ENCODE measurements at places on chromosomes 11 and 22. TPM values are rescaled to one million over a fixed set of nuclear protein-coding genes. Genes with fewer than 3 reads are reported as not detected.

- no peak for DNase-seq
Measured at GRCh38 chr11:121452609-121453150, at the start of gene SORL1-AS1. TSS of gene SORL1-AS1 (minus strand) at chr11:121452967.

DNA sequence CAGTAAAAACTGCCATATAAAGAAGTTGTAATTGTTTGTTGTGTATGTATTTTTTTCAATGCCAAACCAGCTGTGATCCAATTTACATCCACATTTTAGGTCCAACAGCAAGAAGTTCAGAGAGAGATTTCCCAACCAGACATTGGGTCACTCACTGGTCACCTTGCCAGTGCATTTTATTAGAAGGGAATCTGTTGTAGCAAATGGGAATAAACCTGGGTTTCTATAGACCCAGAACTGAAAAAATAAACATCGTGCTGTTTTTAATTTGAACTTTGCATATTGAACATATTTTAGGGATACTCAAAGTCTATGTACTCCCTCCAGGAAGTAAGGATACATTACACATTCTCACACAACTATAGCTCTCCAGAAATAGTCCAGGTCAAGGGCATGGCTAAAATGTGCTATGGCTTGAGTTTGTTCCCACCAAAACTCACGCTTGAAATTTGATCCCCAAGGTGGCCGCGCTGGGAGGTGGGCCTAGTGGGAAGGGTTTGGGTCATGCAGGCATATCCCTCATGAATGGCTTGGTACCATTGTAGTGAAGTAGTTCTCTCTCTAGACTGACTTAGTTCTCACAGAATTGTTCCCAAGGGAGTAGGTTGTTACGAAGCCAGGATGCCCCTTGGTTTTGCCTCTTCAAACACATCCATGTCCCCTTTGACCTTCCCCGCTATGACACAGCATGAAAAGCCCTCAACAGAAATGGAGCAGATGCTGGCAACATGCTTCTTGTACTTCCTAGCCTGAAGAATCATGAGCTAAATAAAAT is 90.9 kb downstream of the RRAS2 start:
- DNase-seq = no peak

DNA sequence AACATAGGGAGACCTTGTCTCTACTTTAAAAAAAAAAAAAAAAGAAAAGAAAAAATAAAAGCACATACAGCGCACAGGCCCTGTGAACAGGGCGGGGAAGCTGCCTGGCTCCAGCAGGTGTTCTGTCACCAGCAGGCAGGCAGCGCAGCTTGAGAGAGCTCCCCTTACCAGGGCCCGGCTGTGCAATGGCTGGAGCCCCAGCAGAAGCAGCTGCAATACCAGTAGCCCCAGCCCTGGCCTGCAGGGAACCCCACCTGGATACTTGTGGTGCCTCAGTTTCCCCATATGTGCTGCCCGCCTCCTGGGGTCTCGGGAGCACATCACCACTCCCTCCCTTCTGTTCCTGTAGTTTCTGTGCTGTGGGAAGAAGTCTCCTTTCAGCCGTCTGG is 12.3 kb downstream of the TSPAN32 start:
- DNase-seq = no peak

DNA sequence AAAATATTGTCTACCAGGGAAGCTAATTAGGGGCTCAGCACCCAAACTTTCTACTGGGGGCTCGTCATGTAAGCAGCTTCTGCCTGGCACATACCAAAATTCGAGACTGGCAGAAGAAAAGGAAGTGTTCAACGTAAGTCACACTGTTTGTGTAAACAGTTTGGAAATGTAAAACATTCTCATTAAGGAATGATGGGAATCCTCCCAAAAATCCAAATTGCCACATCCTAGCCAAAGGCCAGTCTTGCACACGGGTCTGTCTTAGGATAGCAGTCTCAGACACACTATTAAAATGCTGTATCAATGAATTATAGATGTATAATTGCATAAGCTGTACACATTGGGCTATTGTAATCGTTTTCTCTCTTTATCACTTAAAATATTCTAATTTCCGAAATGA is 28.9 kb downstream of the CUL5 start:
- no peak for DNase-seq

- peak; percentile 33 for DNase-seq
Measured at GRCh38 chr22:30573594-30574094, 821 bp downstream of the GAL3ST1 start.

- DNase-seq = no peak
Measured at GRCh38 chr11:121441521-121441920, 10.6 kb upstream of the SORL1 start.

DNA sequence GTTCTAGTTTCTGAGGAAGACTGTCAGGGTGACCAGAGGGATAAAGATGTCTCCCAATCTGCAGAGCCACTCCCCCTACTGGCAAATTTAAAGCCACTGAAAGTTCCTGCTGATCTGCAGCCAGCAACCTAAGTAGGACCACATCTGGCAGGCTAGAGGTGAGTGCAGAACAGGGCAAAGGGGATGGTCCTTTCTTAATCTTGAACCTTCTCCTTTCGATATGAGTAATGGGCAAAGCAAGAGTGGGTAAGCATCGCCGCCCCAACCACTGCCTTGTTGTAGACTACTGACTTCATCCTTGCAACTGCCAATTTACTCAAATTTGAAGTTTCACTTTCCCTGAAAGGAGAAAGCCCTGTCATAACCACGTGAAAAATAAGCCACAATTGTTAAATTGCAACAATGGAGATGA is 30.7 kb downstream of the SCUBE2 start:
- no peak for DNase-seq

- DNase-seq = no peak
Measured at GRCh38 chr11:121807051-121807450, 309.0 kb downstream of the BLID start.

- DNase-seq = no peak
Measured at GRCh38 chr11:32005786-32006416, 85.0 kb upstream of the RCN1 start.

- no peak for DNase-seq
Measured at GRCh38 chr11:32485733-32486132, 50.4 kb upstream of the WT1 start.

- no peak for DNase-seq
Measured at GRCh38 chr11:44066732-44067141, 667 bp downstream of the ACCS start.

DNA sequence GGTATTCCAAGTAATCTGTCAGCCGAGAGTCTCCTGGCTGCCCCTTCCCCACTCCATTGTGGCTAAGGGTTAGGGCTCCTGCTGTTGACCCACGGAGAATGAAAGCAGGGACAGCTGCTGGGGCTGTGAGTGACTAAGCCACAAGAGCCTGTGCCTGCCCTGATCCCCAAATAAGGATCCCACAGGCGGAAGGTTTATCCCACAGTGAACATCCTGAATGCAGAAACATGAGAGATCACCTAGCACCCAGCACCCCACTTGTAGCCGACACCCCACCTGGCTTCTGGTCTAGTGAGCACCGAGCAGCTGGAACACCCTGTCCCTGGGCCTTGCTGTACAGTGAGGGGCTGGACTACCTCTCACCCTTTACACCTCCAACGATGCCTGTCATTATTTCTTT is 117.7 kb upstream of the LMO1 start:
- no peak for DNase-seq

DNA sequence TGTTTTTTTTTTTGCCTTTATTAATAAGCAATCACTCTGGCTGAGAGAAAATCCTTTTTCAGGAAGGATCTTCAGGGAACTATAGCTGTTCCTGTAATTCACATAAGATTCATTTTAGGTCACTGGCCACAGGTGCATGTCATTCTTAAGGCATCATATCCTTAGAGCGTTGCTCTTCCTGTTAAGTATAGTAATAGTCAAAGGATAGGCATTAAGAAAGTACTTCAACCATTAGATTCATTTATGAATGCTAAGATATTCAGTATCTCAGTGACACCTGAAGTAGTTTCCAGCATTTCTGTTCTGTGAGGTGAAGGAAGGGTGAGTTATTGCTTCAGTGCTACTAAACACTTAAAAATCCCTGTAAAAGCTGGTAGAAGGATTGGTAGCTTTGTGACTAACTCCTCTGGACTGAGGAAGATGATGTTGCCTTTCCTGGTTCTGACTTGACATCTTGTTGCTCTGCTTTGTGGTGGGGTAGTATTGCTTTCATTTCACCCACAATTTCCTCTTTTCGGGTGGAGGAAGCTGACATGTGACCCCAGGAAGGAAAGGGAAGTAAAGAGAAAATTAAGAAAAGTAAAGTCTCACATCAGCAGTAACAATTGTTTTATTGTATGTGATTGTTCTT is 34.7 kb downstream of the RNF169 start:
- DNase-seq = no peak

DNA sequence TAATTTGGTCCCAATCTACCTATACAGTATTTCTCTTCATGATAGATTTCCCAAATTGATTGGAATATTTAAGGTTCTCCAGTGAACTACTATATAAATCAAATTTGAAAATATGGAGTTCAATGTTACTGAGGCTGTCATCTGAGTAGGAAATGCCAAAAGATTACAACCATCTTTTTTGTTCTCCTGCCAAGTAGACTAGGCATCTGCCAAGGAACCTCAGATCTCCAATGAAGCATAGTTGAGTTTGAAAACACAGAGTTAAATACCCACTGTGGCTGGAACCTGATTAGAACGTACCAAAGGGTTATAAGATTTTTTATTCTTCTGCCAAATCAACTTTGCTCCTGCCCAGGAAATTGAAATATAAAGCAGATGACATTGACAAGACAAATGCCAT is 330.9 kb downstream of the CNTN5 start:
- DNase-seq = no peak

GRCh38 chr22:28046100-28046499 is 127.0 kb upstream of the PITPNB start:
- no peak for DNase-seq

CBL gene
- 22.5 TPM for polyA plus RNA-seq

ELFN2 gene
- polyA plus RNA-seq = 1.5 TPM

KCNK7 gene
- 0.27 TPM for polyA plus RNA-seq

CABP2 gene
- 0.26 TPM for polyA plus RNA-seq

FIBIN gene
- polyA plus RNA-seq = 16.4 TPM

A4GALT gene
- 24.2 TPM for polyA plus RNA-seq

Measured in renal pelvis (tissue), 12 donors.